ENCODE measurements at places on chromosomes 2 and 18.

DNA sequence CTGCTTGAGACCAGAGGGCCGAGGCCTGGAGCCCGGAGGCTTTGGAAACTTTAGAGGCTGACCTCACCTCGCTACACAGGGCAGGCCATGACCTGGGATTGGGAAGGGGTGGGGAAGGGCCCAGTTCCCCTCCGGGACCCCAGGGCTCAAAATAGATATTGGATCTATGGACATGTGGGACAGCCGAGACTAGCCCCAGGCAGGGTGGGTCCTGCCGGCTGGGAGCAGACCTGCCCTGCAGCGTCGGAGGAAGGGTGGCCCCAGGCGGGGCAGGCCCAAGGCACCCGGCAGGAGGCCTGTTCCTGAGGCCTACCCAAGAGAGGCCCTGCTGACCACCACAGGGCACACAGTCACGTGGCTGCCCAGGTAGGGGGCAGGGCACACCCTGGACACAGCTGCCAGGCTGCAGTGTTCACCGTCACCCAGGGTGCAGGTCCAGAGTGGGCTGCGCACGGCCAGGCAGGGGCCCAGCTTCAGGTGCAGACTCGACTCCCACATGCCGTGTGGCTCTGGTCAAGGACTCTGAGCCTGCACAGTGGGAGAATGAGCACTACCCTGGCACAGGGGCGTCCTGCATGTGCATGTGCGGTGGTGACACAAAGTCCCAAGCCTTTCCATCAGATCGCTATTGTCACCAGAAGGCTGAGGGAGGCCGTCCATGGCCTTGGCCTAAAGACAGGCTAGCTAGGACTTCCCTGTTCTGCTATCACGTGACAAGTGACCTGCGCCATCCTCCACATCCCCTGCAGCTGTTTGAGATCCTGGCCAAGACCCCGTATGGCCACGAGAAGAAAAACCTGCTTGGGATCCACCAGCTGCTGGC is 13.2 kb downstream of the ANO7 start:
- DNase-seq, result no peak

DNA sequence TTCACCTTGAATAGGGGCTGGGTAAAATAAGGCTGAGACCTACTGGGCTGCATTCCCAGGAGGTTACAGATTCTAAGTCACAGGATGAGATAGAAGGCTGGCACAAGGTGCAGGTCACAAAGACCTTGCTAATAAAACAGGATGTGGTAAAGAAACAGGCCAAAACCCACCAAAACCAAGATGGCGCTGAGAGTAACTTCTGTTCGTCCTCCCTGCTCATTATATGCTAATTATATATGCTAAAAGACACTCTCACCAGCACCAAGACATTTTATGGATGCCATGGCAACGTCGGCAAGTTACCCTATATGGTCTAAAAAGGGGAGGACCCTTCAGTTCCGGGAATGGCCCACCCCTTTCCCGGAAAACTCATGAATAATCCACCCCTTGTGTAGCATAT is 711.5 kb upstream of the KLHL29 start:
- no peak for DNase-seq

- DNase-seq, result no peak
Measured at GRCh38 chr2:230537531-230537976, 121.6 kb downstream of the SP100 start.

DNA sequence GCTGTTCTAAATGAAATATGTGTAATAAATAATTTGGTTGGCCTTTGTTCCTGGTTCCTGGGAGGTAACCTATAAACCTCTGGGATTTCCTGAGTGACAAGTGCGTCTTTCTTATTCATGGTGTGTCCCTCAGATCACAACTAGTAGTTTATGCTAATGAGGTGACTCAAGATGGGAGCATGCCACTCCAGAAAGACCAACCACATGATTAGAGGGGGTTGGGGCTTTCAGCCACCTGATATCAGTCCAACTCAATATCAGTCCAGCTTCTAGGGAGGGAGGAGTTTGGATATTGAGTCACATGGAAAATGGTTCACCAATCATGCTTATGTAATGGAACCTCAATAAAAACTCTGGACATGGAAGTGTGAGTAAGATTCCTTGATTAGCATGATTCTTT is 96.6 kb downstream of the QPCT start:
- no peak for DNase-seq

DNA sequence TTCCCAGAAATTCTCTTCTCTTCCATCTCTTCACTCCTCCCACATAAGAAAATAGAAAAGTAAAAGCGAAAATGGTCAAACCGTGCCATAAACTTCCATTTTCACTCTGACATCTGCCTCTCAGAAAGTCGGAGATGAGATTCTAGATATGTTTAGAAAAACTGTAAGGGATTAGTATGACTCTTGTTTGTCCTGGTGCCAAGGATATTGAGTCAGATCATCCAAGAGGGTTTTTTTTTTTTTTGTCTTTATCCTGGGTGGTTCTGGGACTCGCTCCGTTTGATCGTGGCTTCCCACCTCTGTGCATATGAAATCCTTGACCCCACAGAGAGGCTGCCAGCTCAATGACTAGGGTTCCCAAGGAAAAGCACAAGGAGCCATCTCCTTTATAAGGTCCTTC is 17.3 kb downstream of the EN1 start:
- DNase-seq, result peak; percentile 70

DNA sequence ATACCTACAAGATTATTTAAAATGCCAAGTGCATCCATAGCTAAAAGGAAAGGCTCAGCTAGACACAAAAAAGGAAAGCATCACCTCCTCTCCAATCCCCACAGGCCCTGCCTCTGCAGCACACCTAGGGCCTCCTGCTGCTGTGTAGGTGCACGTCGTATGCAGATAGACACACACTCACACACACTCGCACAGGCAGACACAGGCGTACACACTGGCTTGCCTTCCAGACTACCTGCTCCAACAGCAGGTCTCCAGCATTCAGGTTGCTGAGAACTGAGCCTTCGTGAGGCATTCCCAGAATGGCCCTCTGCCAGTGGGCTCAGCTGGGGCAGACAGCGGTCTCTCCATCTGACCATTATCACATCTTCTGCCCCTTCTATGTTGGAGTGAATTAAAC is 35.3 kb upstream of the FRZB start:
- DNase-seq, result no peak

Data from fibroblast of skin of right quadriceps (primary cell).